Large intestine (tissue), 12 donors: ENCODE measurements at places on chromosomes 7 and 10. TPM values are rescaled to one million over a fixed set of nuclear protein-coding genes. Genes with fewer than 3 reads are reported as not detected.

DNA sequence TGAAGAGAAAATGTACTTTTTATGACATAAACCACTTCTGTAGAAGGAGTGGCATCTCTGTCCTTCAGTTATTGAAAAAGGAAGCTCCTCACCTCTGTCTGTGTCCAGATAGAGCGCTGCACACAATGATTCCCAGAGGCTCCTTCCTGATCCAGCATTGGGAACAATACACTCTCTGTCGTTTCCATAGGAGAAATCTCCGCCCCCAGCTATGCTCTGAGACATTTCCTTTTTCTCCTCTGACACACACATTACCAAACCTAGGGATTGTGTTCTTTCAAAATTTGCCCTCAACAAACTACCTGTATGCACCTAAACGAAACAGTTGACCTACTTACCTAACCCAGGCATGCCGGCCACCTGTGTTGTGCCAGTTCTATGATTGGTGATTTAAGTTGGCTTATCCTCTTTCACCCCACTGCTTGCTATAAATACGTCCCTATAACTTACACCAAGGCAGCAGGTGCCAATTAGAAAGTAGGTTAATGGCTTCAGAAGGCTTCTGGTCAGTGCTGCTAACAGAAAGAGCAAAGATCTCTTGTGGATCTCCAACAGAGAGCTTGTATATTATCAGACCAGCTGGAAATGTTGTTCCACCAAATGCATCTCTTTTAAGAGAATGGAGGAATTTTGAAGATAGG lies 140.1 kb upstream of the JCAD start:
- DNase-seq, result no peak

DNA sequence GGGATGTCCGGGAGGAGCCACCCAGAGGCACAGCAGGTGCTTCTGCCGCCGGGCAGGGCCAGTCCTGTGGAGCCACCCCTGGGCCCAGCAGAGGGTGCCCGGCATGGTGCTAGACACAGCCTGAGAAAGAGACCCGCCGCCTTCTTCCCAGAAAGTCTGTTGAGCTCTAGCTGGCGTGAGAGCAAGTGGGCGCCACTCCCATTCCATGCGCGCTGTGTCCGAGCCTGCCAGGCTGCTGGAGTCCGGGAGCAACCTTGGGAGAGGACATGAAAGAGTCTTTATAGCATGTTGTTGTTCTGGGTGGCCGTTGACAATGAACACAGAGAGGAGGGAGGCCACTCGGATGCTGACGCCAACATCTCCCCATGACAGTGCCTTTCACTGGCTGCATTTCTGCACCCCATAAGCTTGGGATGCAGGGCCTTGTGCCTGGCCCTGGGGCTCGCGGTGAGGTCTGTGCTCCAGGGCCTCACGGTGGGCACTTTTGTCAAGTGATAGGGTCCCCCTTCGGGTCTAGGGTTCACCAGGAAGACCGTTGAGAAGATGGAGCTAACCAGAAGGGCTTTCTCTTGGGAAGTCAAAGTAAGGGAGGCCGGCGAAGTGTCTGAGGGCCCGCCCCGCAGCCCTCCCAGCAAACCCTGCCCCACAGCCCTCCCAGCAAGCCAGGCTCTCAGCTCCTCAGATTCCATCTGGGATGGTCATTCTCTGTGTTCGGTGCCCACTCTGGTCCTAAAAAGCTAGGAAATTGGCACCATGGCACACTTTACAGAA lies 47.3 kb downstream of the NKX6-2 start:
- DNase-seq, result no peak

Gene PHF14
- 31.6 TPM for polyA plus RNA-seq

DNA sequence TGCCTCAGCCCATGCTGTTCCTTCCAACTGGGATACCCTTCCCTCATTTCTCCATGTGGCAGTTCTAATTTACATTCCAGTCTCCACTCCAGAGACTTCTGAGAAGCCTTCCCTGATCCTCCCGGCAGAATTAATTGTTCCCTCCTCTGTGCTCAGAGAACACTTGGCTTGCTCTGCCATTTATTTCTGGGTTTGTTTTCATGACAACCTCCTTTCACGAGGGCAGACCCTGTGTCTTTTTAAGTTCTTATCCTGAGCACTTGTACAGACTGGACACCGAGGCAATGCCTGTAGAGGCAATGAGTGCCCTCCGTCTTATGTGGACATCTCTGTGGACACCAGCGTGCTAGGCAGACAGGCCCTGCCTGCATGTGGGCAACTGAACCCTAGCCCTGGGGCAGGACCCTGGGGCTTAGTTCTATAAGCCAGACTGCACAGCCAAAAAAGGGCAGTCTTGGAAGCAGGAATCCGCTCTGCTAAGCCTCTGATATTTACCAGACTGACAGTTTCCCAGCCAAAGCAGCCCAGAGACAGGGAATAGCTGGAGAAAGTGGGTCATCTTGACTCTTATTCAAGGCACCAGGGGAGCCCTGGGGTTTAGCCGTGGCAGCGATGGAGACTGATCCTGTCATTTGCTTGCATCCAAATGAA lies 474.0 kb downstream of the RPS24 start:
- no peak for DNase-seq

DNA sequence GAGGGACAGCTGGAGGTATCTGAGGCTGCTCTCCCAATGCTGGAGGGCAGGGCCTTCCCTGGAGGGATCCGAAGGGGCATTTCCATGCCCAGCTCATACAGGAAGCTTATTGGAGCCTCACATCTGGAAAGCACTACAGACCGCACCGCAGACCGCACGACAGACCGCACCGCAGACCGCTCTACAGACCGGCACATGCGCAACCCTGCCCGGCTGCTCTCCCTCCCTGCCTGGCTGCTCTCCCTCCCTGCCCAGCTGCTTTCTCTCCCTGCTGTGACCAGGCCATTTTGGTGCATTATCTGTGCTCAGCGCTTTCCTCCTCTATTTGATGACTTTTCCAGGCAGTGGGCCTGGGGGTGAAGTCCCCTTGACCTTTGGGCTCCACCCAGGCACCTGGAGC lies 39.6 kb upstream of the EN2 start:
- DNase-seq, result no peak

DNA sequence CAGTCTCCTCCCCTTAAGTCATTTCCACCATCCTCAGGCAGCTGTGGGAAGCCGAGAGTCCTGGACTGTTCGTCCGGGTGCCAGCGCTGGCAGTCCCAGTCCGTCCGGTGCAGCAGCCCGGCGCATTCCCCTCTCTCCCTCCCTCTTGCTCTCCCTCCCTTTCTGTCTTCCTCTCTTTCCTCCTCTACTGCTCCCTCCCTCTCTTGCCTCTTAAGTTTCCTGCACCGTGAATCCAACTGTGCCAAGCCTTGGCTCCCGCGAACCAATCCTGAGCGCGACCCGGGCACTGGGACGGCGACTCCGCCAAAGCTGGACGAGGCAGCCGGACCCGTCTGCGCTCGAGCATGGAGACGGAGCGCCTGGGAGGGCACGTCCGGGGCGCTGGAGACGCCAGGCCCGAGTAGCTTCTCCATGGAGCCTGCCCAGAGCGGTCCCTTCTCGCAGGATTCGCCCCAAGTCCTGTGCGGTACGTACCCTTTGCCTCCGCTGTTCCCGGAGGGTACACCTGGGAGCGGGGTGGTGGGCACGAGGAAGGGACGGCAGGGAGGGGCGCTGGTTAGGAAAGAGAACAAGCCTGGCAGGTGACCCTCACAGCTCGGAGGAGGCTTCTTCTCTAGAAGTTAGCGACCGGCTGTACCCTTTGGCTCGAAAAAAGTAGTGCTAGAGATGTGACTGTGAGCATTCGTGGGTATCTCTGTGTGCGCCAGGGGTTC lies 1.0 kb downstream of the NXPH1 start:
- DNase-seq, result no peak

DNA sequence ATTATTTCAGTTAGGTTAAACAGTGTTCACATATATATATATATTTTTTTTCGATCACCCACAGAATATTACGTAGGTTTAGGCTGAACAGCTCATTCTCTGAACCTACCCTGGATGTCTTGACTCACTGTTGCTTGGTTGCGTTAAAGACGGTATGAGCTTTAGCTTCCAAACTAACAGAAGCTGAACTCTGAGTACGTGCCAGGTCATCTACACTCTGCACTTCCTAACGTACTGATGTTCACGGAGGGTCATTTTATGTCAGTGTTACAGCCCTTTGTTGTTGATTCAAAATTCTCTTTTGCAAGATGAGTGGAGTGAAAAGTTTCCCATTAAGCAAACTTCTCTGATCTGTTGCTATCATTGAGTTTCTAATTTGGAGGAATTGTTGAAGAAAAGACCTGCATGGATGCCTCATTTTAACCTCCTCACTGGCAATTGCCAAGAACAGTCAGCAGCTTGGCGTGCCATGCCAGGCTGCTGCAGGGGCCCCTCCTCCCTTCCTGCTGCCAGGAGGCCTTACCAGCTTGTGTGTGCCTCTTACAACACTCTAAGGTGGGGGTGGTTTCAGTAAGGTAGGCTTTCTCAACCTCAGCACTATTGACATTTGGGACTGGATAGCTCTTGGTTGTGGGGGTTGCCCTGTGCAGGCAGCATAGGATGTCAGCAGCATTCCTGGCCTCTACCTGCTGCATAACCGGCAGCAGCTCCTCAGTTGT lies 44.3 kb downstream of the INSYN2A start:
- no peak for DNase-seq

GRCh38 chr10:4301291-4302045 lies 516.5 kb upstream of the KLF6 start:
- DNase-seq, result no peak

Gene ENTPD1
- polyA plus RNA-seq, result 21.3 TPM

DNA sequence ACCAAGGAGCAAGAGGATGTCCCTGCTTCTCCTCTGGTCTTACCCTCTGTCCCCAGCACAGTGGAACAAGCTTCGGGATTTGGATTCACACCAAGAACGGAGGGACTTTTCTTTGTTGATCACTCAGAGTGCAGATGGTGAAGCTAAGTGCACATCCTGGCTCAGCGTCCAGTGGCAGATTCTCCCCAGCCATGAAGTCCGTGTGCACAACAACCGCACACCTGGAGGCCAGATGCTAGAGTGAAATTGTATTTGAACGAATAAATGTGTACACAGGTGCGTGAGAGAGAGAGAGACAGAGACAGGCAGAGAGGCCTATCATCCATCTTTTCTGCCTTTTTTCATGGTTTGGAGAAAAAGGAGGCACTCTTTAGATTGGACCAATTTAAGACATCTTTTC lies 31.5 kb downstream of the ASB13 start:
- no peak for DNase-seq

DNA sequence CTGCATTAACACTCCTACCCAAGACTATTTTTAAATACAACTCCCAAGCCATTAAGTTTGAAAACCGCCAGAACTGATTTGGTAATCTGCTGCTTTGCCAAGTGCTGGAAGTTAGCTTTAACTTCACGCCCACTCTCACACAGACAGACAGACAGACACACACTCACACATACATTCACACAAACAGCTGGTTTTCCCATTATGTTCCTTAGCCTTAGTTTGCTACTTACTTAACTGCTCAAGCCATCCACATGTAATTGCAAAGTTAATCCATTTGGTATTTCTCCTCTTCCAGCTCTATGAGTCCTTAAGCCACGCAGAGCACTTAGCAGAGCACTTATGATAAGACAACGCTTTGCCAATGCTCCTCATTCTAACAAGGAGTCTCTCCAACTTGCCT lies 8.3 kb downstream of the COBL start:
- peak; percentile 29 for DNase-seq

GRCh38 chr7:53642361-53642760 lies 606.9 kb downstream of the POM121L12 start:
- DNase-seq, result no peak
